ENCODE measurements at places on chromosomes 3 and 15.

DNA sequence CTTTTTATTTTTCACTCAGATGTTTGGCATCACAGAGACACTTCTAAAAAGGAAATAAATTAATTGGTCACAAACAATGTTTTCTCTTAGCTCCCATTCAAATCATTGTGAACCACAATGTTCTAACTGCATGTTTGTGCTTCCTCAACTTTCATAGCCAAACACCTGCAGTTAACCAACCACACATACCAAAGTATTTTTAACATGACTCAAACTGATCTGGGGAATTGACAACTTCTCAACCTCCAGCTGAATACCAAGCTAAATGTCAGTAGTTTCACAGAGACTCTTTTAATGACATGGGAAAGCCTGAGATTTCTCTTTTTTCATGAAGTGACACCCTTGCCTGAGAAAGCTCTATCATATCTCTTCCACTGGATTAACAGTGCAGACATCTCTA is 217.9 kb upstream of the MME start:
- no peak for DNase-seq

GRCh38 chr3:76122007-76122406 is 336.7 kb upstream of the ZNF717 start:
- no peak for DNase-seq

DNA sequence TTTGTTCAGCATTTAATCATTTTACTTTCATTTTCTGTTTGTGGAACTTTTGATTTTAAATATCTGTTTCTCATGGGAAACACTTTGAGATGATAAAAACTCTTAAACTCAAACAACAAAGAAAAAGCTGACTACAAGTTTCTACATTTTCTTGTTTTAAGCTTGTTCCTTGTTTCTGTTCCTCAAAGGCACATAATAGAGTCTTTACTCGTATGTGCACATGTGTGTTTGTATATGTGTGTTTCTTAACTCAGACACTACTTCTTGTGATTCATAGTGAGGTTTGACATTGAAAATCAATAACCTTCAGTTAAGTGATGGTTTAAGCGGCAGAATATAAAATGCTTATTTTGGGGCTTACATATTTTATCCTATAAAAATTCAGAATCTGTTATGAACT is 786.7 kb upstream of the EPHA6 start:
- no peak for DNase-seq

- no peak for DNase-seq
Measured at GRCh38 chr3:146117406-146118285, 43.3 kb downstream of the PLOD2 start.

DNA sequence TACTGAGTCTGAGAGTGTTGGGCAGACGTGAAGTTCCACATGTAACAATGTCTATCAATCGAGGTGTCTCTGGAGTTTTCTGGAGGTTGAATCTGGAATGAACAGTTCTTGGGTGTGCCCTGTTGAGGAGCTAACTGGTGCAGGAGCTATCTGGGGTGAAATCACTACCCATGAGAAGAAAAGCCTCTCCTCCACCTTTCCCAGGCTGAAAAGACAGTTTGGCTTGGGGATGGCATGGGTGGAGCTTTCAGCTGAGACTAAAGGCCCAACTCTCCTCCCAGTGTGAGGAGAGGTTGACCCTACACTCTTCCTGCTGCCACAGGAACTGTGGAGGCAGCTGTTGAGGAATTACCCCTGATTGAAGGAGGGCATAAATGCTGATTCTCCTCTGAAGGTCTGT is 54.4 kb upstream of the LRRFIP2 start:
- no peak for DNase-seq

DNA sequence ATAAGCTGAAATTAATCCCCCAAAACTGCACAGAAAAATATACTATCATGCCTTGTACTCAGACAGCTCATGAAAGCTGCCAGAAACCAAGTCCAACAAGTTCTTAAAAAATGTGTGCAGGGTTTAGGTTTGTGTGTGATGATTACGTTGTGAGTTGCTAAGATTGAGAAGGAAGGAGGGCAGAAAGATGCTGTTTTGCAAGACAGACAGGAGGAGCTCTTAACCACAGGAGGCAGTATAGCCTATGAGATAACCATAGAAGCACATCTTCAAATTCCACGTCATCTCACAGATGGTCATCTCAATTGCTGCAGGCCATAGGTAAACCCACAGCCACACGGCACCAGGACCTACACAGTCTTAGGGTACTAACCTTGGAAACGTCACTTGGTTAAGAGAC is 191.9 kb downstream of the STT3B start:
- no peak for DNase-seq

DNA sequence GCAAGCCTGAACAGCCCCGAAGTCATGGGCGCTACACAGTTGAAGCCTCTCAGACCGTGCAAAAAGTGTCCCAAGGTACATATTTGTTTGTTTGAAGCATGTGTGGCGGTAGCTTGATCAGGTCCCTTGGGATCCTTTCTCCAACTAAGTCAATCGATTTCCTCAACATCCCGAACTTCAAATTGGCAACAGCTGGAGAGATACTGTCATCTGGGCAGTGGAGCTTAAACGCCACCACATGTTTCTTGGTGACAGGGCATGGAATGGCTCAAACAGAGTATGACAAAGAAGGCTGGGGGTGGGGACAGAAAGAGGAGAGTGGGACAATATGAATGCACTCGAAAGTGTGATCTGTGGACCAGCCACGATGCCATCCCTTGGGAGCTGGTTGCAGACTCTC is 84.9 kb upstream of the PSMD6 start:
- DNase-seq, result no peak

DNA sequence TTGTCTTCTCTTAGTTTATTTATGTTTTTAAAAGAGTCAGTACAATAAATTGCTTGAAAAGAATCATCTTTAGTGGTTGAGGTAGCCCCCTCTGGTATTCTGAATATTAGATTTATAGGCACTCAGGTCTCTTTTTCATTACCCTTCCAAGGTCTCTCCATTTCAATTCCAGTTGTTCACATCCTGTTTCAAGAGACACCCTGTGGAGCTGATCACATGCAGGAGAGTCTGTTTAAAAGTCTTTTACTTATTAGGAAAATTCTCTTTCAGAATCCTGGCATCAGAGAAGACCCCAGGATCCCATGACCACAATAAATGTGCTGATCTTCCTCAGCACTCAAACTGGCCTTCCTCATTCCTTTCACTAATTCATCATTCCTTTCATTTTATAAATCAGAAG is 195.7 kb downstream of the ZIC4 start:
- no peak for DNase-seq

DNA sequence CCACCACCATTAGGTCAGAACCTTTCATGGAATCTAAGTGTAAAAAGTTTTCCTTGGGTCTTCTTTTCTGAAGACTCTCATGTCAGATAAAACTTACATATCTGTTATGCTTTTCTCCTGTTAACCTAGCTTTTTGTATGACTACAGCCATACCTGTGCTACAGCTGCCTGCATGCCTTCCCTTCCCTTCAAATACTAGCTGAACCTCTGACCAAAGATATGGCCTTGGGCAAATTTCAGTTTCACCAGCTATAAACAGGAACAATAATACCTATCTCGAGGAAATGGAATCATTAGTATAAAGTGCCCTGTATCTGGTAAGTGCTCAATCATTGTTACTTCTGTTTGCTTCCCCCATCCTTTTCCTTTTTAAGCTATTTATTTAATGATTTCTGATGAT is 25.0 kb downstream of the GLB1 start:
- DNase-seq, result no peak

- no peak for DNase-seq
Measured at GRCh38 chr3:53337167-53337940, 10.0 kb downstream of the DCP1A start.

GRCh38 chr3:128965818-128966217 is 28.1 kb downstream of the CFAP92 start:
- DNase-seq, result no peak

- DNase-seq, result no peak
Measured at GRCh38 chr15:29566914-29567313, 255.4 kb downstream of the TJP1 start.

DNA sequence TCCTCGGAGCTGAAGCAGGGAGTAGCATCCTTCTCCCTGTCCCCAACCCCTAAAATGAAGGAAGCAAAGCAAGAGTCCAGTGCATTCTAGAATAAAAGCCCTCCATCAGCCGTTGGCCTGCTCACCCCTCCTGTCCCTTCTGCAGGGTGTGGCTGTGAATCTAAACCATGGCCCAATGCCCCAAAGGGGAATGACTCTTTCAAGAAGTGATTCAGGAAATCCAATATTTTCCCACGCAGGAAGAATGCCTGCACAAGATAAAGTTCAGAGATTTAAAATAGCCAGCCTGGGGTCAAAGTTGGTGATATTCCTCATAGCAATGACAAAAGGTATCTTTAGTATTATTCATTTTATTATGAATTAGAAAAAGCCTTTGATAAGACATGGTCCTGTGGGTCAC is 38.5 kb downstream of the SLCO2A1 start:
- DNase-seq, result peak; percentile 45

GRCh38 chr15:86491118-86491517 is 411.4 kb downstream of the AGBL1 start:
- DNase-seq, result no peak

DNA sequence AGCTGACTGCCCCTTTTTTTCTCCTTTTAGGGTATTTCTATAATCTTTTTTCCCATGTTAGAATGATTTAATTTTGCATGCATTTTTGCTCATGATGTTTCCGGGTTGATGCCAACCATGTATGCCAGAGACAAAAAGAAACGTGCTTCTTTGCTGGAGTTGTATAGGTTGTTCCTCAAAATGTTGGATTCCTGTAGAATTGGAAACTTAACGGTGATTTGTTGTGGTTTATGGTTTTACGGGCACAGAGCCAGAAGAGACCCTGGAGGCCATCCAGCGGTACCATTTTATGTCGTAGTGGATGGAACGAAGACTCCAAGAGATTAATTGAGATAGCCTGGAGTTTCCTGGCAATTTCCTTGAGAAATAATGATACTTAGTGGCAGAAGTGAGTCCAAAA is 481.5 kb upstream of the RGMA start:
- no peak for DNase-seq

- no peak for DNase-seq
Measured at GRCh38 chr15:44633603-44634002, 29.9 kb downstream of the SPG11 start.

DNA sequence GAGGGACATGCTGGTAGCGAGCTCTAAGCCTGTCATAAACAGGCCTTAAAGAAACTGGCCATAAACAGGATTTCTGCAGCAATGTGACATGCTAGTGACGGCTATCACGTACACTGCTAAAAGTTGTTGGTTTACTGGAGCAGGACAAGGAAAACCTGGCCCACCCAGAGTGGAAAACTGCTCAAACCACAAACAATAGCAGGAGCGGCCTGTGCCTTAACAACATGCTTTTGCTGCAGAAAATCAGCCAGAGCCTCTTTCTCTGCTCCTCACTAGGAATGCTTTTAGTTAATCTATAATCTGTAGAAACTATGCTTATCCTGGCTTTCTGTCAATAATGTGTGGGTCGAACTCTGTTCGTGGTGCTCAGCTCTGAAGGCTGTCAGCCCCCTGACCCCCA is 202.9 kb upstream of the UBE3A start:
- no peak for DNase-seq

GRCh38 chr3:31978553-31978952 is 2.5 kb downstream of the OSBPL10 start:
- no peak for DNase-seq

DNA sequence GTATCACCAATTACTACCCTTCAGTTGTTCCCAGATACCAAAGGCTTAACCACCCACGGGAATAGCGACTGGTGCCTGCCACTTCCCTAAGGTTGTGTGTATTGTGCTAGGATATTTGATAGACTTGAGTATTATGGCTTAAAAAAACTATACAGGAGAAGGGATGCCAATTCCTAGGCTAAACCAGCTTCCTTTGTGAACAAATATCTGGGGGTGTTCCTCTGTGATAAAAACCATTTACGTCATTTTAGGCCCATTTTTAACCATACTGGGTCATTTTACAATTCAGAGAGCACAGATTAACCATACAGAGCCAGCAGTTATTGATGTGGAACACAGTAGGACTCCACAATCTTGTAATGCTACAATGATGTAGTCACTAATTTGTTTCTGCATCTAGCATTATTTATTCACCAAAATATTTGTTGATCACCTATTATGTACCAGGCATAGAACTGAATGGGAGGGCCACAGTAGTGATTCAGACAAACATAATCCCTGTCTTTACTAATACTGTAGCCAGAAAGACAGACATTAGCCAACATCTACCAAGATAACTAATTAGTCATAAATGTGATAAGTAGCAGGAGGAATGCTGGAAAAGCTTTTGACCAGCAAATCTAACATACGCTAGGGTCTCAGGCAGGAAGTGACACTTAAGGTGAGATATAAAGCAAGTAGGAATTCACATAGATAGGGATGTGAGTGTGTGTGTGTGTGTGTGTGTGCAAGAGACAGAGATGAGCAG is 184.8 kb downstream of the MECOM start:
- no peak for DNase-seq

GRCh38 chr3:146343551-146343950 is 92.6 kb upstream of the PLSCR4 start:
- no peak for DNase-seq

- DNase-seq, result no peak
Measured at GRCh38 chr3:104635872-104636580, 730.7 kb upstream of the ALCAM start.

GRCh38 chr3:115588201-115589115 is 34.9 kb upstream of the GAP43 start:
- no peak for DNase-seq

DNA sequence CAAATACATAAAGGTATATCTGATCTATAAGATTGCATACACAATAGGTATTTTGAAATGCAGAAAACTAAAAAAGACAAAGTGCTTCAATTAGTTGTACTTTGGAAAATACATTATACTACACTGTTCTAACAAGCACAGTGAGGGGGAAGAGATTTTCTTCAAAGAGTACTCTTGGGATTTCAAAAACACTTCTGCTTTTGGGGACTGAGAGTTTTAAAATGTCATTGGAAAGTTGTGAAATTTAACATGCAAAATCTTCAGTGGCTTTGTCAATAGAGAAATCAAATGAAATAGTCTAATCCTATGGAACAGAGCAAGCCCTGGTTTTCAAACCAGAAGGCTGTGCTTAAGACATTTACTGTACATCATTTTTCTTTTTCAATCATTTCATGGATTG is 322.2 kb upstream of the SEMA6D start:
- DNase-seq, result no peak

DNA sequence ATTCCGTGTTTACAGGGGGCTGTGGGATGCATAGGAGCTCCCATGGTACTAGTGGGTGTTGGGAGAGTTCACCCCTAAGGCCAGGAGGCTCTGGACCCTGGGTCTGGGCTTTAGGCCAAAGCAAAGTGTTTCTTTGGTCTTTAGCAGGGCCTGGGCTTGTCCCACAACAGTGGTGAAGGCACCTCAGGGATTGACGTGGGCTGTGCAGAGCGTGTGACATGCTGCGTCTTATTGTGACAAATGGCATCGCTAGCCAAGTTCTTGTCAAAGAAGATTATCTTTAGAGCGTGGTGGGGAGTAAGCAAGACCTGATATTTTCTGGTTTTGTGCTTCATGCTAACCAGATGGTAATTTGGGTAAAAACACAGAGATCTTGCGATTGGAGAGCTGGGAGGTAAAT is 170.1 kb downstream of the APBA2 start:
- peak; percentile 6 for DNase-seq

DNA sequence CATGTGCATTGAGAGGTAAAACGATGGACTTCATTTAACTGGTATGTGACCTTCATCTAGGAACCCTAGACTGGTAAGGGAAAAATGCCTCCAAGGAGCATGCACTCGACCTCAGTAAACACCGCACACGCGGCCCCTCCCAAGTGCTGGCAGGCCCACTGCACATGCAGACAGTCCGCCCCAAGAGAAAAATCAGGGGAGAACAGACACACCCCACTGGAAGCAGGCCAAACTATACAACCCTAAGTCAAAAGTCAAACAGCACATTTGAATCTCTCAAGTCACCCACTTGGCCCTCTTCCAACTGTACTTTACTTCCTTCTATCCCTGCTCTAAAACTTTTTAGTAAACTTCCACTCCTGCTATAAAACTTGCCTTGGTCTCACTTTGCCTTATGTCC is 250.1 kb upstream of the HES1 start:
- DNase-seq, result peak; percentile 30
